ENCODE measurements at places on chromosomes 13 and 19. TPM values are rescaled to one million over a fixed set of nuclear protein-coding genes. Genes with fewer than 3 reads are reported as not detected.

The FFAR2 gene
- 0.15 TPM for total RNA-seq

The CGB2 gene
- not detected for total RNA-seq

- ATAC-seq: peak; percentile 93
These were observed 25.0 kb downstream of the ERCC5 start for GRCh38 chr13:102870677-102871415.

- peak; percentile 71 for ATAC-seq
These were observed 30.5 kb downstream of the MTRF1 start for GRCh38 chr13:41232578-41233480.

DNA sequence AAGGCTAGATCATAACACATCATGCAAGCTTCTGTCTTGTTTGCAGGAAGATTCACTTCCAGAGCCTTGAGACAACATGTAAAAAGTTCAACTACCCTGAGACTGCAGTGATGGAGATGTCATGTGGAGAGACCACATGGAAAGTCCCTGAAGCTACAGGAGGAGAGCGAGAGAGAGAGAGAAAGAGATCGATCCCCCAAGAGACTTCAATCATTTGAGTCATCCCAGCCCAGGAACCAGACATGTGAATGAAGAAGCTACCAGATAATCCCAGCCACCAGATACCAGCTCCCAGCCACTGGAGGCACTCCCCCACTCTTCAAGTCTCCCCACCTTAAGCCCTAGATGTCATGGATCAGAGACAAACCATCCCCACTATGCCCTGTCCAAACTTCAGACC, 10.7 kb upstream of the EVI5L start:
- ATAC-seq: no peak

DNA sequence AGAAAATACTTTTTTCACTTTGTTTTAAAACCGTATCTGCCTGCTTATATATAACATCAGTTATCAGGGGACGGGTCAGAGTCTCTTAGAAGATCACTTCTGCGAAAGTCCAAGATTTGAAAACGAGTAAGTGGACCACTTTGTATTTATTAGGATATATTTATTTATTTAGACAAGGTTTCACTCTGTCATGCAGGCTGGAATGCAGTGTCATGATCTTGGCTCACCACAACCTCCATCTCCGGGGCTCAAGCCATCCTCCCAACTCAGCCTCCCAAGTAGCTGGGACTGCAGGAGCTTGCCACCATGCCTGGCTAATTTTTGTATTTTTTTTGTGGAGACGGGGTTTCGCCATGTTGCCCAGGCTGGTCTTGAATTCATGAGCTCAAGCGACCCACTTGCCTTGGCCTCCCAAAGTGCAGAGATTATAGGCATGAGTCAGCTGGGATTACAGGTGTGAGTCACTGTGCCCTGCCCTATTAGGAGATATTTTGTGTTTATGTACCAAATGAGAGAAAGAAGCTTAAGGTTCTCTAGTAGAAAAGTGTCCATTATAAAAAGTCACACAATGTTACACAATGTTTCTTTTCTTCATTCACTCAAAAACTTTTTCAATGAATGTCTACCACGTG, 39.5 kb downstream of the RASL11A start:
- no peak for ATAC-seq

The AP1M2 gene
- 2.5 TPM for total RNA-seq

The CNOT3 gene
- 22.1 TPM for total RNA-seq

- no peak for ATAC-seq
These were observed 2.3 kb downstream of the PODNL1 start for GRCh38 chr19:13935765-13936510.

The PLK5 gene
- total RNA-seq: not detected

- no peak for ATAC-seq
These were observed 494.9 kb downstream of the GPC6 start for GRCh38 chr13:93721483-93721882.

The PSG1 gene
- 0.20 TPM for total RNA-seq

DNA sequence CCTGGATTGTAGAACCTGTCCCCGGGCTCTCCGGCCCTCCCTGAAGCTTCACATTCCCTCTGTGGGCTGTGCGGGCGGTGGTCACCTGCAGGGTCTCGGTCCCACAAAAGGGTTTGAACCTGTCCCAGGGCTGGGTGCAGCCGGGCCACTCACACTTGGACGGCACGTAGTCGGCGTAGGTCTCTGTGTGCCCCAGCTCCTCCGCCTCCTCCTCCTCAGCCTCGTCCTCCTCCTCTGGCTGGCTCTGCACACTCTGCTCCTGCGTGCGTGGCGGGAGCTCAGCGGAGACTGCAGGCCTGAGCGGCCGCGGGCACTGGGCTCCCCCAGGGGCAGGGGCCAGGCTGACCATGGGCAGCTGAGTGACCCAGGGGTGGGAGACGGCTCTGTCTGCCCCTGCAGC, 19.6 kb downstream of the GPX4 start:
- ATAC-seq: peak; percentile 7

GRCh38 chr13:25860265-25860664, 191.6 kb downstream of the SHISA2 start:
- ATAC-seq: no peak

DNA sequence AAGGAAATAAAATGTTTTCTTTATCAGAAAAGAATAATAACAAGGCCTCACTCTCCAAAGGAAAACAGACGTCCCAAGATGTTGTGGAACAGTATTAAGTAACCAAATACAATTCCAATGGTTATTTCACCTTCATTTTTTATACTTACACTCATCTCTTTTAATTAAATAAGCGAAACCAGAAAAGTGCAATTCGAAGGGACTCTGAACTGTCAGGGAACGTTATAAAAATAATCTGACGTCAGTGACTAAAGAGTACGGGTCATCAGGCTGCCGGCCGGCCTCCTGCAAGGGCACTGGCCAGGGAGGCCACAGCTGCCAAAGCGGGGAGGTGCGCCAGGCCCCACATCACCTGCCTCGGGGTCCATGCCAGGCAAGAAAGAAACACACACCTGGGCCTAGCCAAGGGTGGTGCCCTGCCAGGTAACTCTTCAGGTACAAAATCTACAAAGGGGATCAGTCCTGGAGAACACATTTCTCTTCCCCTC, 61.2 kb downstream of the CDADC1 start:
- ATAC-seq: no peak

DNA sequence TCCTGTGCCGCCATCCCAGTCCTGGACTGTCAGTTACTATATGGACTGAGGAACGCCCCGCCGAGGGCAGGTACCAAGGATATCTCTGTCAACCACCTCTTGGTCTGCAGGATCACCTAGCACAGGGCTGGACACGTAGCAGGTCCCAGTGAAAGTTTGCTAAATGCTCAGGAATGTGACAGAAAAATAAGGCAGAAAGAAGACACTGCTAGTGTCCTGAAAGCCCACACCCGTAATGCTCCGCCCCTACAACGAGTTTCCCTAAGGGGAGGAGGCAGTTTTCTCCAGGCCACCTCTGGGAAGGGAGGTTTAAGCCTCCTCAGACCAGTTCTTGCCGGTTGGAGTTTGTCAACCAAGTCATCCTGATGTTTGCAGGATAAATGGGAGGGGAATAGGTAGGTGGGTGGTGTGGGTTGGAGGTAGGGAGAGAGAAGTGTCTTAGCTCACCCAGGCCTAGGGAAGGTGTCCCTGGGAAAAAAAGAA, 1.7 kb upstream of the SERTAD3 start:
- ATAC-seq: no peak
